ENCODE measurements at places on chromosomes 7 and 10.

- no peak for DNase-seq
These were observed 34.1 kb downstream of the GET4 start for GRCh38 chr7:910441-910861.

DNA sequence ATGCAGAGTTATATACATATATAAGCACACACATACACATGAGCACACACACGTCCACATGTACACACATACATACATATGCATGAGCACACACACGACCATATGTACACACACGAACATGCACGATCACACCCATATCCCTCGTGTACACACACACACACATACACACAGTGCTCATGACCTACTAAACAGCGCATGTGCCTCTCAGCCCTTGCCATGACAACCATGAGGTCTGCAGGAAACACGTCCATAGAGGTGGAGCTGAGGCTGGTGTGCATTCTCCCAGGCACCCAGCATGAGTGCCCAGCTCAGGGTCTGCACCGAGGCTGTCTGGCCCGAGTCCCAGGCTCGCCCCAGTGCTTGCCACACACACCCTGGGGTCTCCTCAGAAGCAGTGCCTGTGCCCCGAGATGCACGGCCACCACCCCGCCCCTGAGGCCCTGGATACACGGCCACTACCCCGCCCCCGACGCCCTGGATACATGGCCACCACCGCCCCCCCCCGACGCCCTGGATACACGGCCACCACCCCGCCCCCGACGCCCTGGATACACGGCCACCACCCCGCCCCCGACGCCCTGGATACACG lies 529.6 kb downstream of the DNAJB6 start:
- no peak for DNase-seq

GRCh38 chr10:75009426-75009825 lies 102.0 kb upstream of the SAMD8 start:
- no peak for DNase-seq

DNA sequence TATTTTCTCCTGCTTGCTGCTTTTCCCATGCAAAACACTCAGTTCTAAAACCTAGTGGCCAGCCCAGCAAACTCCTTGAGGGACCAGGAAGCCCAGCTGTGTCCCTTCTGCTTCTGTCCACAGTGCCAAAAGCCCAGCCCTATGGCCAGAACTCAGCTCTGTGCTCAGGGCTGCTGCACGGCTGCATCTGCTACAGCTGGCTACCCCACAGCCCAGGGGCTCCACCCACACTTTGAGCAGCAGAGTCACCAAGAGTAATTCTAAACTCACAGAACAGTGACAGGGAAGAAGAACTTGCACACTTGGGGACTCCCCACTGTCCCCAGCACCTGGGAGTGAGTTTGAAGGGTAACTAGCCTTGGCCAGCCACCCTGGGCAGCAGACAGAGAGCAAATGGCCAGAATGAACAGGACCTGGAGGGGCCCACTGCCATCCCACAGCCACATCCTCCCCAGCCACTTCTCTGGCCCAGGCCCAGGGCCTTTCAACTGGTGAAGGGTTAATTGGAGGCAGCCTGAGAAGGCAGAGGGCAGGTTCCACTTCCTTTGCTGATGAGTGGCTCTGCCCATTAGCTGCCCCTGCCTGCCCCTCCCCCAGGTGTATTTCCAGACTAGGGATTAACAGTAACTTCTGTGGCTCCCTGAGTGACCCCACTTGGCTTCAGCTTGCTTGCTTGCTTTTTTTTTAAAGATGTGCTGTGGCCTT lies 28.1 kb upstream of the TRIM8 start:
- DNase-seq: no peak

DNA sequence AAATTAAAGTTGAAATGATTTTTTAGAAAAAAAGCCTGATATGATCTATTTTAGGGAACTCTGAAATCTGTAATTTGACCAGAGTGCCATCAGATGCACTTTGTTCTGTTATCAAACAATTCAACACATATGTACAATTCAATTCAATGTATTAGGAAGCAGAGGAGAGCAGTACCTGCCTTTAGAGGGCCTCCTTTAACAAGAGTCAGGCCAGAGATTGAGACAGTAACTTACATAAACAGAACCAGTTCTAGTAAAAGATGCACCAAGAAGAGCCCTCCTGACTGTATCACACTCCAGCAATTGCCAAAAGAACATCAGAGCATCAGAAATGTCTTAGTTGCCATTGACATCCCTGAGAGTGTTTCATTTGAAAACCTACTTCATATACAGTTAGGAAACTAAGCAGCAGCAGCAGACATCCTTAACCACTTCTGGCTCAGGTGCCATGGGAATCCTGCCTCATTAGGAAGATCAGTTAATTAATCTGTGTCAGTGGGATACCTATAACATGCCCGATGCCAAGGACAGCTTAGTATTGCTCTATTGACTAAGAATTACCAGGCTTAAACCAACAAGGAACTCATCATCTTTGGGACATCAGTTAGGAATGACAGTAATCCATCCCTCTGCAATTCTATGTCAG lies 1222.6 kb upstream of the LRRN3 start:
- no peak for DNase-seq

- no peak for DNase-seq
These were observed 105.5 kb downstream of the MYOF start for GRCh38 chr10:93376372-93377293.

GRCh38 chr7:156237614-156238013 lies 403.0 kb upstream of the RNF32 start:
- no peak for DNase-seq

DNA sequence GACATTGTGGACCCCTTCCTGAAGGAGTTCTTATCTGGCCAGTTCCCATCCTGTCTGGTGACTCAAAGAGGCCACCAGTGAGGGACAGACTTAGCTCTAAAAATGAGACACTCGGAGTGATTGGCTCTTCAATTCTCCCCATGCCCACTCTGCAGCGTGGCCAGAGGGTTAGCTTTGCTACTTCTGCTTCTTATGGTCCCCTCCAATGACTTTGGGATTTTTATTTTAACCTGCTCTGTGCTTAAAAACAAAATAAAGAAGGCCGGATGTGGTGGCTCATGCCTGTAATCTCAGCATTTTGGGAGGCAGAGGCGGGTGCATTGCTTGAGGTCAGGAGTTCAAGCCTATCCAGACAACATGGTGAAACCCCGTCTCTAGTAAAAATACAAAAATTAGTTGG lies 573.0 kb upstream of the AUTS2 start:
- DNase-seq: no peak

- DNase-seq: no peak
These were observed 35.6 kb upstream of the ADAM12 start for GRCh38 chr10:126423732-126424491.

- DNase-seq: no peak
These were observed 343.1 kb upstream of the MBL2 start for GRCh38 chr10:53115660-53116059.

- DNase-seq: no peak
These were observed 59.9 kb downstream of the CCDC201 start for GRCh38 chr7:45812946-45813345.

DNA sequence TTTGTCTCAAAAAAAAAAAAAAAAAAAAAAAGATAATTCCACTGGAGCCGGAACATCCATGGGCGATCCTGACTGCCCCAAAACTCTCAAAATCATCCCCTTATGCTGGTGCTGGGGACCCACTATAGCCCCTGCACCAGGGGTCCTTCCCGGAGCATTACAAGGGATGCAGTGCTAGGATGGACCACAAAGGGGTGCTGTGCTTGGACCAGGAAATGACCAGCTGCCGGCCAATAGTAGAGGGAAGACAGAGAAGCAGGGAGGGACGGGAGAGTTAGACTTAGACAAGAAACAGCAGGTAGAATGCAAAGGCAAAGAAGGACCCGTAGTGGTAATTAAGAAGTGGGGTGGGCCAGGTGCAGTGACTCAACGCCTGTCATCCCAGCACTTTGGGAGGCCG lies 40.5 kb downstream of the RCC1L start:
- DNase-seq: no peak

- DNase-seq: no peak
These were observed 52.5 kb downstream of the GPR37 start for GRCh38 chr7:124713086-124713485.

DNA sequence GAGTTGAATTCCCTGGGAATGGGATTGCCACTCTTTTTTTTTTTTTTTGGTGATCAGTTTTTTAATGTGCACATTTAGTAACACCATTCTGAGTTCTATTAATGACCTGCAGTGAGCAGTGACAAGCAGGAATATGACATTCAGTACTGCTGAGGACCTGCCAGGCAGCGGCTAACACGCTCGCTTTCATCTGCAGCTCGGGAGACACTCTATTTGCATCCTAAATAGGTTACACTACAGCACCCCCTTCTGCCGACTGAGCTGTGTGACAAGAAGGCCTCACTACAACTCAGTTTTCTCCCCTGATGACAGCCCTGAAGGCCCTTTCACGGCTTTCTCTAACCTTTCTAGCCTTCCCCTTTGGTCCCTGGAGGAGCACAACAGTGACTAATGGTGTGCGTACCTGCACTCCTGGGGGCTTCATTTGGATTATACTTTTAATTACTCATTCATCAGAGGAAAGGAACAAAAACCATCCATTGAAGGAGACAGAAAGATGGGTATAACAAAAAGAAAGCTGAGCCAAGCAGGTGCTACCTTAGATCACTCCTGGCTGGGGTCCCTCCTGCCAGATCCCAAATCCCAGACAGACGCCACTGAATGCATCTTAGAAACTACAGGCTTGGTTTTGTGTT lies 872.4 kb downstream of the LRMDA start:
- no peak for DNase-seq

GRCh38 chr7:118109607-118110006 lies 74.4 kb upstream of the LSM8 start:
- DNase-seq: no peak

GRCh38 chr7:105131890-105132289 lies 117.9 kb downstream of the KMT2E start:
- no peak for DNase-seq

DNA sequence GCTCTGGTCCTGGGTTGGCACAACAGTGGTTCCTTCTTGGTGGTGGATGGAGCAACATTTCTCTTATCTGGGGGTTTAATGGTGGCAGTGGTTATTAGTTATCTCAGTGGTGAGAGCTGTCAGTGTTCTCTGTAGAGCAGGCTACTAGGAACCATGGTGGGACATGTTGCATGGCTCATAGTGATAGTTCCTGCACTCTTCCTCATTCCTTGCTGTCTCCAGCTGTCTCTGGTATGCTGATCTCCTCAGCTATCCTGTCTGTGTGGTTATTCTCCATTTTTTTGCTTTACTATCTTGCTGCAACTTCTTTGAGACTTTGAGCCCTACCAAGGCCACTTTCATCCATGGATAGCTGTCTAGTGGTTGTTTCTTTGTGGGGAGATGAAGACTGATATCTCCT lies 44.0 kb downstream of the CCDC7 start:
- DNase-seq: no peak

GRCh38 chr10:3126741-3127346 lies 45.7 kb downstream of the PITRM1 start:
- no peak for DNase-seq

DNA sequence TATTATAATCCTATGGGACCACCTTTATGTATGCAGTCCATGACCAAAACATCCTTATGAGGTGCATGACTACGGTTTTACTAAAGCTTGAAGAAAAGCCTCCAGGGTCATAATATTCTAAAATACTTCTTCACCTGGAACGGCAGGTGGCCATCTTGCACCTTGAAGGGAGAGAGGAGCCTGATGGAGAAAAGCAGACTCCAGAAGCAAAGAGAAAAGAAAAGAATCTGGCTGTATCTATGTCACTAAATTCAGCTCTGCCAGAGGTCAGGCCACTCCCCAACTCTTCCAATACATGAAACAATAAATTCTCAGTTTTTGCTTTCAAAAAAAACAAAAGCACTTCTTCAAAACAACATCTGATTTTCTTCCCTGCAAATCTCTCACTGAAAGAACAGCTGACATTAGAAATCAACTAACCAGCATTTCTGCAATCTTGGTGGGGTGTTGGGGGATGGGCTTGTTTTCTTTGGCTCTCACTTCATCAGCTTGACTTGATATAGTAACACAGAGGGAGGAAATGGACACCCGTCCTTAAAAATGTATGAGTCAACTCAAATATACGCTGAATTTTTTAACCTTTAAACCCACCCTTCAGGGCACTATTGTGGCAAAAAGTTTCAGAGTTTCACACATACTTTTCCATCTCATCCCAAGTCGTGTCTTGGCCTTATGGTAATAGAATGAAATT lies 21.7 kb downstream of the HIBADH start:
- no peak for DNase-seq

DNA sequence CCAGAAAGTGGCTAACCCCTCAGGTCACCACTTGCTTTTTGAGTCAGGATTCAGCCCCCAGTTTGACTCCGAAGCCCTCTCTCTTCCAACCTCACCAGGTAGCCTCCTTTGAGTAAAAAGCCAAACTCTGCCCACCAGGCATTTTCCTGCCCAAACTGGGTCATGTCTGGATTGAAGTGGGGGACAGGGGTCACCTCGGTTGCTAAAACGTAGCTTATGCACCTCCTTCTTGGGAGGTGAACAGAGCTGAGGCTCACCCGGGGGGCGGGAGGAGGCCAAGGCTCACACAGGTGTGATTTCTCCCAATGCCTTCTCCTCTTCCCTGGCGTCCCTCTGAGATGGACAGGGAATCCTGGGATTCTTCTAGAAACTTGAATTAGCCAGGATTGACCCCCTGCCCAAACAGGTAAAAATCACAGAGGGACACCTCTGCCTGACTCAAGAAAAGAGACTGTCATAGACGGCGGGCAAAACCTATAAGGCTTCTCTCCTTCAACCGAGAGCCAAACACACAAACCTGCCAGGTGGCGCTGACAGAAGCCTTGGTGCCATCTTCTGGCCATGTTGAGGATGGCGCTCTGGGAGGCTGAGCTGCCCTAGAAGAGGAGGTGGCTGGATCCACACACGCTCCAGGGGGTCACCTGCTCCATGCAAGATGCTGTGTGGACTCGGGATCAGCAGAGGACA lies 51.6 kb downstream of the PRLHR start:
- no peak for DNase-seq

DNA sequence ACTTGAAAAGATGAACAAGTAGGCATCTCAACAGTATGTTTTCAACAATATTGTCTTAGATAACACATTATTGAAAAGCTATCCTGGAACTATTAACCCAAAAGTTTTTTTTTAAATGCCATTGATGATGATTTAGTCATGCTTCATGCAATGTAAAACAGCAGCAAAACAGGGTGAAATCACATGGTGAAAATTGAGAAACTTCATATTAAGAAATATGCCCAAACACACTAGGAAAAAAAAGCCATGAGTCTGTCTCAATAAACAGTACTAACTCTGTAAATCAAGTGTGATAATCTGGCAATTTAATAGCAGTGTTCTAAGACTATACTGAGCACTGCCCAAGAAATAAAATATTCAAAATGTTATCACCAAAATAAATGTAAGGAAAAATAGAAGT lies 613.1 kb downstream of the KCNMA1 start:
- no peak for DNase-seq

GRCh38 chr10:1308962-1309616 lies 252.9 kb downstream of the WDR37 start:
- DNase-seq: no peak
